ENCODE measurements at places on chromosomes 1 and 21. TPM values are rescaled to one million over a fixed set of nuclear protein-coding genes. Genes with fewer than 3 reads are reported as not detected.

The PTPN14 gene
- 47.6 TPM for total RNA-seq

The IGFN1 gene
- total RNA-seq, result not detected

The ARHGEF16 gene
- 1.6 TPM for total RNA-seq

The GPR25 gene
- total RNA-seq, result not detected

DNA sequence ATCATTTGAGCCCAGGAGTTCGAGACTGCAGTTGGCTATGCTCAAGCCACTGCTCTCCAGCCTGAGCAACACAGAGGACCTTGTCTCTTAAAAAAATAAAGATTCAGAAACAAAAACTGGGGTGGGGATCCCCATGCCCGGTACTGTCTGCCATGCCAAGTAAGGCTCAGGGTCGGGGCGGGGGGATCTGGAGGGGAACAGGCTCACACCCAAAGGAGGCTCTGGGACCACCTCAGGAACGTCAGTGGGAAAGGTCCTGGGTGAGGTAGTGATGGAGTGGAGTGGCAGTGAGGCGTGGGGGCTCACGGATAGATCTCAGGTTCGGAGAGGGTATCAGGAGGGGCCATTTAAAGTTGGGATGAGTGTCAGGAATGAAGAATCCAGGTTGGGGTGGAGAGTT is 765 bp upstream of the S100A4 start:
- DNase-seq, result no peak

DNA sequence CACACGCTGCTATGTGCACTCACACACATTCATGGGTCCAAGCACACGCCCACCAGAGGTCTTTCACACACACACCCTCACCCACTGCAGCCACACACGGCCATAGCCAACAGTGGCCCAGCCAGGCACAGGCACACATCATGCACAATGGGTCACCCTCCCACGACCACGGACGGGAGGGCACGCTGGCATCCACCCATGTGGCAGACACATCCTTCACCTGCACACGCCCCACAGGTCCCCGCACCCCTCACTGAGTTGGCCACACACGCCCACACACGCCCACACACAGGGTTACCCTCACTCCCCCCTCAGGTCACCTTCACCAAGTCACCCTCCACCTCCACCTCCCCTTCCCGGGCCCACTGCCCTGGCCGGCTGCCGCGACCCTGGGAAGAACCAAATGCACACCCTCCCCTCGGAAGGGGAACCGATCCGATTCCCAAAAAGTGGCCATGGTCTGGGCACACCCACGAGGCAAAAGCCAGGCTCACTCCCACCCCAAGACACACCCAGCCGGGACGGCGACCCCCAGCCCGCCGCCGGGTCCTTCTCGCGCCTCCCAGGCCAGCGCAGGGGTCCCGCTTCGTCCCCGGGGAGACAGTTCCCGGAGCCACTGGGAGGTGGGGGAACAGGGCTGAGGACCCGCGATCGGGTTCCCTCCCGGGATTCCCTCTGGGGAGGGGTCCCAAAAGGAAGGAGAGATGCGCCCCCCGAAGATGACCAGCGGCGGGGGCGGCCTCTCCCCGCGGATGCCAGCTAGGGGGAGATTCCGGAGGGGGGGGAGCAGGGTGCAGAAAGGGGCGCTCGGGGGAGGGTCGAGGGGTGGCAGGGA is 860 bp downstream of the SDC3 start:
- no peak for DNase-seq

DNA sequence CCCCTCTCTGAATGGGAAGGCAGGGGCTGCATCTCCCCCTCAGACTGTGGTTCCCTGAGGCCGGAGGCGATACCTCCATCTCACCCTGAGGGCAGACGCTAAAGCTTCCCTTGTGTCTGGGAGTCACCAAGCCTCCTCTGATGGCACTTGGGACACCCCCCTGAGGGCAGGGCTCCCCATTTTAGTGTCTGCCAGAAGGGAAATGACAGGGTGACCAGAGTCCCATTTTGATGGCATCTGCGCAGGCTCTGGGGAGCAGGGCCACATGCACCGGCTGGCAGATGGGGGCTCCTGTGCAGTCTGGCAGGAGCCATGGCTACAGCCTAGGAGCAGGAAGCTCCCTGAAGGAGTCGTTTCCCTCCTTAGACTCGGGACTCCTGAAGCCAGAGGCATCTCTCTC is 1.7 kb downstream of the S100A2 start:
- no peak for DNase-seq

GRCh38 chr1:157069601-157070000 is 24.1 kb upstream of the ARHGEF11 start:
- no peak for DNase-seq

The ADGRB2 gene
- total RNA-seq, result 3.9 TPM

DNA sequence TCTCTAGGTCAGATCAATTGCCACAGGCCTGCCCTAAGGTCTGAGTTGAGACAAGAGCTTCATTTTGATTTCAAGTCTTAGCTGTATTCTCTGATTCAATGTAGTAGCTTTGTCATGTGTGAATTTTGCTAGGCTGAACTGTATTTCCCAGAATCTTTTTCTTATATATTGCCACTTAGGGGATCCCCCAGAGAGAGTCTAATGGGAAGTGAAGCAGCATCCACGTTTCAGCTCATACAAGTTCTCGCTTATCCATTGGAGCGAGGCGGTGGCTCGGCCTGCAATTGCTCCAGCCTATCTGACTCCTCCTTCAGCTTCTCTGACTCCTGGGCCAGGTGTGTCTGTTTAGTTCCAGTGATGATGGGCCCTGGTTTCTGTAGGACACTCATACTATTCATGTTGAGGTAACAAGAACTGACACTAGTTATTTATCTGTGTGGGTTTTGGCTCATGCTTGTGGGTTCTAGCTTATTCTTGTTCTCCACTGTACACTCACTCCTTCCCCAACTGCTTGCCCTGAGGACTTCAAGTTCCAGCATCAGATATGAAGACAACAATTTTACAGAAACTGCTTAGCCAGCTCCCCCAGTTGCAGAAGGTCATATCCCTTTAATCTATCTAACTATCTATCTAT is 48.2 kb downstream of the TBX19 start:
- no peak for DNase-seq

- DNase-seq, result peak; percentile 59
Measured at GRCh38 chr21:44765231-44766013, 36.2 kb downstream of the UBE2G2 start.

The S100A3 gene
- 2.2 TPM for total RNA-seq

DNA sequence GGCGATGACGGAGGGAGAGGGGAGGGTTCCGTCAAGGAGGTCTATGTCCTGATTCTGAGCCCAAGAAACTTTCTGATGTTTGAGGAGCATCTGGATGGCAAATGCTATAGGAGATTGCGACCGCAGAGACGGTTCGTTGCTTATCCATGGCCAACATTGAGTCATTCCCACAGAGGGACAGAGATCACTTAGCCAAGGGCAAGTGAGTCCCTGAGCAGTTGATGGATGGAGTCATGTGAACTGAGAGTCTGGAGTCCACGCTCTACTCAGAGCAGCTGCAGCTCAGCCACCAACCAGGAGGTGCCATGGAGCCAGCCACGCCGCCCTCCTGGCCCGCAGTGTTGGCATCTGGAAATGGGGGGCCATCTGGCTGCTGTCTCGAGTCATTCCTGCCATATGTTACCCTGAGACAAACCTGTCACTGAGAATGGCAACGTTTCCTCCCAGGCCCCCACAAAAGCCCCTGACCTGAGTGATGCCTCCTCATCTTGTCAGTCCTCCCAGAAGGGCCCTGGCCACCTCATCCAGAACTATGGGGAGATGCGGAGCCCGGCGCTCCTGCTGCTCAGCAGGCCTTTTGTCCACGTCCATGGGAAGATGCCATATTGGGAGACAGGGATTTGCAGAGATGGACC is 58.6 kb downstream of the ATP5PO start:
- no peak for DNase-seq

GRCh38 chr1:177948336-177948972 is 21.4 kb downstream of the SEC16B start:
- no peak for DNase-seq

The TMEM82 gene
- not detected for total RNA-seq

DNA sequence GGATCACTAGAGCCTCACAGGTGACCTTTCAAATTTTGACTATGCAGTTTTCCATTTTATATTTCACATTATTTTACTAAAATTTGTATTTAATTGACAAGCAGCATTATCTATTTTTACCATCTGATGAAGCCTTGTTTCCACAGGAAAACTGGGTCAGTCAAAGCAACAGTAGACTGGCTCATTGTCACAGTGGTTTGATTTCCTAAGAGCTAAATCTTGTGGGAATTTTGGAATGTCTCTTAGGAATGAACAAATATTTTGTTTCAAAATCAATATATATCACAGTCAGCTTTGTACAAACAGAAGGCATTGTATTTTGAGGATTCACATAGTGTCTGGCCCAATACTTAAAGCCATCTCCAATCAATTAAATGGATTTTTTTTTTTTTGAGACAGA is 152.6 kb upstream of the RNPC3 start:
- DNase-seq, result no peak

- DNase-seq, result no peak
Measured at GRCh38 chr1:108199201-108199691, 897 bp downstream of the SLC25A24 start.

GRCh38 chr1:243831463-243831862 is 18.6 kb downstream of the AKT3 start:
- DNase-seq, result no peak

DNA sequence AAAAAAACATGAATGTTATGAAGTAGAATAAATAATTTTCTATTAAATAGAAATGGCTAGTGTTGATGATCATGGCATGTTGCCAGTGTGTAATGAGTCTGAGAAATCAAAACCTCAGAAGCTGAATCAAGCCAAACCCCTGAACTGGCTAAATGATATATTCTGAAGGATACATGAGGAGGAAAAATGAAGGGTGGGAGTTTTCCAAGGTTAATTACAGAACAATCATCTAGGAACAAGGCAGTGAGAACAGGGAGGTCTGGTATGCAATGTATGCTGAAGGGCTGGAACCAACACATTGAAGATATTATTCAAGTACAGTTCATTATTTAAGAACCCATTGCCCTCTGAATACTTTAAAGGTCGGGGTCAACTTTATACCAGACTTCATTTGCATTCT is 309.1 kb upstream of the NRIP1 start:
- DNase-seq, result no peak

- DNase-seq, result no peak
Measured at GRCh38 chr1:204136814-204137213, 15.0 kb downstream of the ETNK2 start.

The C1orf167 gene
- 1.1 TPM for total RNA-seq

DNA sequence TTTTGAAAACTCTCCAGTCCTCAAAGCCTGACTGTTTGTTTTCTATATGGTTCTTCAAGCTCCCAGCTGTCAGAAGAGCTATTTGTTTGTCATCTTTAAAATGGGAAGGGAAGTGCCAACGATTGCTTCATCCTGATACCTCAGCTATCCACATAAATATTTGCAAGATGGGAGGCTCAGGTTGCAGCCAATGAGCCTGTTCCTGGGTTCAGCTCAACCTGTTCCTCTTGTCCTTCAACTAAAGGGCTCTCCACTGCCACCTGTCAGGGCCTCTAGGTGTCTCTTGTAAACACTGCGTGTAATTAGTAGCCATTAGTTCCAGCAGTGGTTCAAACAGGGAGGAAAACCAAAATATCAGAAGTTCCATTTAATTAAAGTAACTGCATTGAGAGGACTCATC is 445.1 kb downstream of the AJAP1 start:
- DNase-seq, result no peak

GRCh38 chr1:151970626-151971025 is 23.0 kb downstream of the S100A10 start:
- no peak for DNase-seq

- DNase-seq, result no peak
Measured at GRCh38 chr1:83706354-83706938, 292.5 kb downstream of the TTLL7 start.

DNA sequence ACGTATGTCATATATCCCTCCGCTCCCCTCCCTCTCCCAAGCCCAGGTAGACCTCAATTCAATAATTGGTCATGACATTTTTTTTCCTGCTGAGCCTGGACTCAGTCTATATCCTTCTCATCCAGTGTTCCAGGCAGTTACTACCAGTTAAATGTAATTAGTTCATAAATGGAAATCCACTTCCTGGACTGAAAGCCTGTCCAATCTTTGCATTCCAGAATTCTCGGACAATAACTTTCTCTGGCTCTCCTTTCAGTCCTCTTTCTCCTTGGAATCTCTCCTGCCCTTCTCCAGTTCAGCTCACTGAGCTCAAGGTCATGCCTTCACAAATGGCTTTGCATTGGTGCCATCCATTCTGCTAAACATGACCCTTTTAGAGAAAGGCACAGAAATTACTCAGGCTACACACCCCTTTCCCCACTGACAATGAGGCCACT is 34.8 kb downstream of the VWA5B1 start:
- no peak for DNase-seq

GRCh38 chr21:23955135-23955843 is 1652.0 kb downstream of the MRPL39 start:
- no peak for DNase-seq

The CLCNKB gene
- 0.35 TPM for total RNA-seq

DNA sequence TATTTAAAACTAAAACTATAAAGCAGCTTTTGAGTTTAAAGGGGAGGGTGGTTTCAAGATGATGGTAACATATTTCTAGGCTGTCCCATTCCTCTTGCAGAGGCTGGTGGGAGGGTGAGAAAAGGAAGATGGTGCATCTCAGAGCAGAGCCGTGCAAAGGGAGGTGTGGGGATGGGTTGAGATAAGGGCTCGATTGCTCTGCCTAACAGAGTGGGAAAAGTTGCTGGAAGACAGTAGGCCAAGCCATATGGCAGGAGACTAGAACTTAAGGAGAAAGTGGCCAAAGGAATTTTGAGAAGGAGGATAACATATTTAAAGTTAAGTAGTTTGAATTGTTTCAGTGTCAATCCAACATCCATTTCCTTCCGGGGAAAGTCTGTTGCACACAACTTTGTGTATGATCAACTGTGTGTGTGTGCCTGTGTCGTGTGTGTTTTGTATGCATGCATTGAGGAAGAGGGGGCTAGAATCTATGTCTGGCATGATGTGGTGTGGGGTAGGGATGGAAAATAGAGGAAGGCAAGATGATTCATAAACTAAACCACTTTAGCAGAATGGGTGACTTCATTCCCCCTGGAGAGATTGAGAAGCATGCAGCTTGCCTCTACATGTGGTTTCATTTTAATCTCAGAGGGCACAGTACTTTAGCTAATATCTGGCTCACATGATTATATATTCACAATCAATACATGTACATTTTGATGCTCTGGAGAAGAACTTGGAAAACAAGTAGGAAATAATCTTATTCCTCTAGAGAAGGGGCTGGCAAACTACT is 145.0 kb upstream of the DNAH14 start:
- no peak for DNase-seq

DNA sequence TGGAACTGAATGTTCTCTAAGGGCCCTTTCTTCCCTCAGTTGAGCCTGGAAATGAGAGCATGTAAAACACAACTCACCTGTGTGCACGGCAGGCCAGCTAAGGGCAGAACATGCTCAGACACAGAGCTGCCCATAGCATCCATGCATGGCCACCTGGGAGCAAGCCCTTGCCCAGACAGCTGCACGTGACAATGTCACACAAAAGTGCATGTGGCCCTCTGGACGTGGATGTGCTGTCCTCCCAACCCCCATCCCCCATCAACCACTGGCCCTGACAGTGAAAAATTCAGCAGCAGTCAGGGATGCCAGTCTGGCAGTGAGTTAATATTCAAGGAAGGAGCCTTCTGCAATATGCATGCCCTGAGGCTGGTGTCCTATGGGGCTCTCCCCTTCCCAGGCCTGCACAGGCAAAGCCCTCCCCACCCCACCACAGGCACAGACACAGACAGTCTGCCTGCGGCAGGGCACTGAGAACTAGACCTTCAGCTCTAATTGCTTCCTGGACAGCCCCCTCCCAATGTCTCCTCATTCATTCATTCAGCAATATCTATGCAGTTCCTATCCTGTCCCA is 14.6 kb upstream of the COL16A1 start:
- no peak for DNase-seq

Data from mesenteric fat pad (tissue), 1 donor.